AG08396 (cell line): ENCODE measurements at places on chromosomes 2 and 18.

DNA sequence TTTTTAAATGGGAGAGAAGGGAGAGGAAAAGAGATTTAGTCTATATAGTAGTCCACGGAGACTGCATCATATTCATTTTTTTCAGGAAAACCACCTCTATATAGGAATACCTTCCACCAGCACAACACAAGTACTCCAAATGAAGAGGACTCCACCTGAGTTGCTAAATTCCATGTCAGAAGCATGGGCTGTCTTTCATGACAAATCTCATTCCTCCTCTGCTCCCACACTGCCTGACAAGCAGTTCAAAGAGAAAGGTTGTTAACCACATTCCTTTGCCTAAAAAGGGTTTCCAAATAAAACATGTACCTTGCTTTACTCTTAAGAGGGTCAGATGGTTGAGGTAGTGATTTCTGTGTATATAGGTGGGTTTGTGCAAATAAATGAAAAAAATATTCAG is 122.0 kb downstream of the TMEFF2 start:
- DNase-seq: no peak

GRCh38 chr2:46150445-46150955 is 146.7 kb upstream of the EPAS1 start:
- no peak for DNase-seq

DNA sequence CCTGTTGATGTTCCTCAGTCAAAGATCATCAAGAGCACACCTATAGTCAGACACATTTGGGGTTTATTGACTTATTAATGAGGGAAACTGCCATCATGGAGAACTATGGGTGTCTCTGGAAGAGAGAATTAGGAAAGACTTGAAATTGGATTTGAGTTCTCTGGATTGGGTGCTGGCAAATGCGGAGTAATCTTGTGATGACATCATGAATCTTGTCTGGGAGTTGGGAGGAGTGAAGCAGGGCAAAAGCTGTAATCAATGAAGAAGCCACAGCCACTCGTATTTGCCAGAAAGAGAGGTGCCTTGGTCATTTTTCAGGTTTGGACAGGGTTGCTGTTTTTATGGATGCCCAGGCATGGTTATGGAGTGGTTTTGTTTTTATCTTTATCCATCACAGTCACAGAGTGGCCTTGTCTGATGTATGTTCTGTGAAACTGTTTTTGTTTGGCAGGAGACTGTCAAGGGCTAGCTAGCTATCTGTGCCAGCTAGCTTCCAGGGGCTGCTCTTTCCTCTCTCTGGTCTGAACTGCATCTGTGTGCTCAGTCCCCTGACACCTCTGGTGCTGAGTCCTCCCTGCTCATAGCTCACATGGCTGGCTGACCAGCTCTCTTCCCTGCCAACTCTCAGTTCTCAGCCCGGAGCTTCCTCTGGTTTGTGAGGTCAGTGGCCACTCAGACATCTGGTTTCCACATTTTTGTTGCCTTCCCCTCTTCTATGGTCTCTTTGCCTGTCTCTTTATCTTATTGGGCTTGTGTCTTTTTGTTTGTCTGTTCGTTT is 193.4 kb upstream of the RMP24 start:
- no peak for DNase-seq

DNA sequence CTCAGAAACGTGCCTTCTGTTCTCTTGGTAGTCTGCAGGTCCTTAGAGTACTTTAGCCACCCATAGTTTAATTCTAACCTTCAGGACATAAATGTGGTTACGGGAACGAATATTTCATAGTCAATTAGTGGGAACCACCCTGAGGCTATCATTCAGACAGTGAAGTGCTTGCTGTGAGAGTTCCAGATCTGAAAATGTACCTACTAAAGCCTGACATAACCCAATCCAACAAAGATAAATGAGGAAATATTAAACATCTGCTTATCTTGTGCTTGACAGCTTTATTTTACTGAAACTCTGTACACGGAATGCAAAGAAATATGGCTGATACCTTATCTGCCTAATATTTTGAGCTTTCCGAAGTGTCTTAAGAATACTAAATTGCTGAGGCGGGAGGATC is 43.0 kb downstream of the RAB27B start:
- no peak for DNase-seq

DNA sequence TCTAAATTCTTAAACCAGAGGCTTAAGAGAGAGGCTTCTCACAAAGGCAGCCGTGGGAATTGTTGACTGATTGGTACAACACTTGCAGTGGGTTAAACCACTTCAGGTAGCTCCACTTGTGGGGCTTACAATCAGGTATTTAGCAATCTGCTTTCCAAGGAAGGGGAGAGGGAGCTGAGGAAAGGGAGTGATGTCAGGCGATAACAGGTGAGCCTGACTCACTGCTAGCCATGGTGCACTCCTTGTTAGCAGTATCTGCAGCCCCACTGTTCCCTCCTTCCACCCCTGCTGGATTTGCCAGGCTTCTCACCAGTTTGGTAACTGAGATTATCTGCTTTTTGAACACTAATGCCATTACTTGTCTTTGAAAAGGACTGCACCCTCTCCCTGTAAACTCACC is 1056.7 kb upstream of the FANCL start:
- DNase-seq: no peak

DNA sequence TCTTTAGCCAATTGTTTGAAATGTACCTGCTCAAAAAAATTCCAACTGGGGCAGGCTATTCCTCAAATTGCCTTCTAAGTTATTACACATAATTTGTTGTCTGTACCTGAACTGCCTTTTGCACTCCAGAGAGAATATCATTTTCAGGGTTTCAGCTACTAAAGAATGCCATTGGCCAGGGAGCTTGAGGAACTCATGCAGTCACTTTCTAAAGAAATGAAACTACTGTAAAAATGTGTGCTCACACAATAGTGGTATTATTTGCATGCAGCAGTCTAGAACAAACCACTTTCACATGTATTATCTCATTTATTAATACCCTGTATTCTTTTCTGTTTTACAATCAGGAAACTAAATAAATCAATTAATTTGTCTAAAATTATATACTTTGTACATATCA is 152.2 kb downstream of the PID1 start:
- DNase-seq: no peak

GRCh38 chr18:23588836-23589560 is 2.7 kb upstream of the NPC1 start:
- DNase-seq: no peak

- no peak for DNase-seq
These were observed 1.4 kb downstream of the REEP1 start for GRCh38 chr2:86335865-86336674.

DNA sequence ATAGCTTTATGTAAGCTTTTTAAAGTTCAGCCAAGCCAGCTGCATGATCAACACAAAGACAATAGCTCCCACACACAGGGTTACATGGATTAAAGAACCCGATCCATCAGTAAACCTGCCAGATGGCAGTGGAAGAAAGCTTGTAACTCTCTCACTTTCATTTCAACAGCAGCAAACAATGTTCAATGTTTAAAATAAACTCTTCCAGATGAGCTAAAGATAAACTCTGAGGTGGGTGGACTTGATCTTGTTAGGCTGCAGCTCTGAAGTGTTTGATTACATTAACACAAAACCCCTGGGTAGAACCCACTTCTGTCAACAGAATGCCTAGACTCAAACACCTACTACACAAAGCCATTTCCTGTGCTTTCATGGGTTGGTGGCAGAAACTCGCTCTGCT is 13.9 kb downstream of the RDH14 start:
- DNase-seq: no peak

DNA sequence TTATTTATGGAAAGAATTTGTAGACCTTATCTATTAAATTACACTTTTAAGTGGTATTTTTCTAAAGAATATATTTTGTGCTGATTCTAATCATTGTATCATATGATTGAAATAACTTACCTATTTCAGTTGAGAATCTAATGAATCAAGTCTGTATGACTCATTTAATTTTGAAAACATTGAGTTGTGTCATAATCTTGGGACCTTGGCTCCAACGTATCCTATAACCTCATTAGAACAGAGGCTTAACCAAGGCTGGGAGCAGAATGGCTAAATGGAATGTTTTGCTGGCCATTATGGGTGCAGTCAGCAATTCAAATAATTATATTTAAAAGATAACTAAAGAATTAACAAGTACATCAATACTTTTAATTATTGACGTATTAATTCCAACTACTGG is 19.6 kb upstream of the GULP1 start:
- DNase-seq: no peak

DNA sequence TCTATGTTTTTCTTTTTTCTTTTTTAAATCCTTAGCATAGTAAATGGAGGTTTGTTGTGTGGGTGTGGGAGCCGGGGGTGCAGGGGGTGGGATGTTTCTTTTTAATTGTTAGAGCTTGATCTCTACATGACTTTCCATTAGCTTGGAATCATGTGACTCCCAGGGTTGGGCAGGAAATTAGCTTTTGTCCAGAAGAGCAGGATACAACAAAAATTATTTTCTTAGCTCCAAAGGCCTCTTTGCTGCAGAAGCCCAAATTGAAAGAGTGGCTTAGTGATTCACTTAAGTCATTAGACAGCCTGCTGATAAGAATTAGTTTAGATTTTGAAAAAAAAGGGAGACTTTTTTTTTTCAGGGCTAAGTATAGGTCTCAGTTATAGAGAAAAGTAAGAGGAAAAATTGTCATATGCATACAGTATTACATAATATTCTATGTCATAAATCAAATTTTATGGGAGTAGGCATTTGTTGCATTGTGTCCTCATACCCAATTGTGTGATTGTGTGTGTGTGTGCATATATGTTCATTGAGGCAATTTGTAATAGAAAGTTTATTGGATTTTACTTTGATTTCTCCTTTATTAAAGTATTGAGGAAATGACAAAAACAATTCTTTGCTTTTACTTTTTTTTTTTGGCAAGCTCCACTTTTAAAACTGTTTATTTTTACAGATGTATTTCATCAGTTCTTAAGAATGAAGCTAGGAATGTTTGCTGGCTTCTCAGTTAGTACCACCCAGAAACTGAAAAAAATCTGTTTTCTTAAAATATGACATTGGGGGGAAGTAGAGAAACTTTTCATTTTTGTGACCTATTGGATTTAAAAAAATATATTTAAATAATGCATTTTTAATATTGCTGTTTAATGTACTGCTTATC is 47.4 kb downstream of the TSPYL6 start:
- peak; percentile 15 for DNase-seq

GRCh38 chr2:238003234-238004031 is 36.6 kb downstream of the UBE2F start:
- no peak for DNase-seq

GRCh38 chr18:12283256-12283655 is 24.8 kb upstream of the TUBB6 start:
- DNase-seq: no peak

- no peak for DNase-seq
These were observed 29.2 kb upstream of the SETBP1 start for GRCh38 chr18:44651478-44651877.

- DNase-seq: no peak
These were observed 164.0 kb upstream of the SESTD1 start for GRCh38 chr2:179428649-179429048.

DNA sequence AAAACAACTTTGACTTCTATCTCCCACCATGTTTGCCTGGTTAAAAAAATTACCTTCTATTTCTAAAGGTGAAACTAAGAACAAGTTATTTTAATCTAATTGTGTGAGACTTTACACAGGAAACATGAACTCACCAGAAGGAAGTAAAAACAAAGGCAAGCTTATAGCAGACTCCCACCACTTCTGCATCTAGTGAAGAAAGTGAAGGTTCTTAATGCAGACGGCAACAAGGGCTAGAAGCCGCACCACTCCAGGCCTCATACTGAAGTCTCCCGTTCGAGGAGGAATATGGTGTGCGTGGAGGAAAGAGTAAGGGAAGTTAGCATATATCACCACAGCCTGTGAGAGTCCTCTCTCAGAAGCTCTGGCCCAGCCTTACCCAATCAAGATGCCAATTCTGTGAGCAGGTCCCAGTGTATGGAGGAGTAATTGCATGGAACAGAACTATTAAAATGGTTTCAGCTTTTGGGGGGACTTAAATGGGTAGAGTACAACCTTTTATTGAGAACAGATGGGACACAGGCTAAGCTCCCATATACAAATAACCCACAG is 958.7 kb downstream of the BCL11A start:
- no peak for DNase-seq

GRCh38 chr2:120859128-120859527 is 123.5 kb downstream of the GLI2 start:
- no peak for DNase-seq

- DNase-seq: no peak
These were observed 5.9 kb downstream of the TRIB2 start for GRCh38 chr2:12722447-12723316.

GRCh38 chr2:33552758-33553461 is 46.2 kb downstream of the FAM98A start:
- DNase-seq: peak; percentile 21

- no peak for DNase-seq
These were observed 583.0 kb downstream of the THSD7B start for GRCh38 chr2:137348301-137348700.

- DNase-seq: no peak
These were observed 64.5 kb upstream of the ADAM23 start for GRCh38 chr2:206378835-206379234.

DNA sequence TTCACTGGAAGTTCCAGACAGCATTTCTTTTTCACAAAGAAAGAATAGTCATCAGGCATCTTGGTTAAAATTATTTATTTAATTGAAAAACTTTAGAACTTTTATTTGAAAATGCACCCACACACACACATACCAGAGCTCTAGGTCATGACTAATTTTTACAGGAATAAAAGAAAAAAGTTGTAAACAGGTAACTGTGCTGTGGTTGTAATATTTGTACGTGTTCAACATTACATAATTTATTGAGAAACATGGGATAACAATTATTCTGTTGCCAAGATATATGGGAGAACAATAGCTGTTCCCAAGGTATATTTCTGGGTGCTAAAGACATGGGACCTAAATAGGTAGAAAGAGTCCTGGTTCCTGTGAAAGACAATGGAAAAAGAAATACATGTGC is 104.9 kb downstream of the RIT2 start:
- DNase-seq: no peak

DNA sequence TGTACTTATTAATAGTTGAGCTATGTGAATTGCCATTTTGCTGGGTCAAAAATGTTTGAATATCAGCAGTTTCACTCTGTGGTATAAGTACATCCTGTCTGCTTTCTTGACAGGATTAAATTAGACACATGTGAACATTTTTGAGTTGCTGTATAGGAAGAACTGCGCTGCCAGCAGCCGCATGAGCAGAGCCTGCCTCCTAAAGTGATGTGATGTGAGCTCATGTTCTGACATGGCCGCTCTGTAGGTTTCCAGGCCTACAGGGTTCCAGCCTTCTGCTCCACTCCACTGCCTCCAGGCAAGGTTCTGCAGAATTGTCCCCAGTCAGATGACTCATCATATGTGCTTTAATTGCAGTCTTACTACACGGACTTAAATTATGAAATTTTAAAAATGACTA is 119.7 kb upstream of the NFATC1 start:
- DNase-seq: no peak

- DNase-seq: no peak
These were observed 195.8 kb downstream of the NDUFA10 start for GRCh38 chr2:239829326-239829725.

DNA sequence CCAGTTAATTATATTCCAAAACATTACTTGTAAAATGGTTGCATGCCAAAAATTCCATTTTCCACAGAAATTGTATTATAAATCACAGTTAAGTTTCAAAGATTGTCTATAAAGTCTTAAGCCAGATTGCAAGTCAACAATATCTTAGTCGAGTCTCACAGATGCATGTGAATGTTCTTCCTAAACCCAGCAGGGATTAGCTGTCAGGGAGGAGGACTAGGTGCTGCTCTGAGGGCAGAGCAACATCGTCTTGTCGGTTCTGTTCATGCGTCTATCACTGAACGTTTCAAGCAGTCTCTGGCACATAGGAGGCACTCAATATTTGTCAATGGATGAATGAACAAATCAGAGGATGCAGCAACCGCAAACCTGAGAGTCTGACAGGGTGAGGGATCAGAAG is 27.0 kb downstream of the EPB41L3 start:
- DNase-seq: no peak

GRCh38 chr18:37762076-37762621 is 196.6 kb upstream of the CELF4 start:
- DNase-seq: no peak
